ENCODE measurements at places on chromosomes 1 and 21. TPM values are rescaled to one million over a fixed set of nuclear protein-coding genes. Genes with fewer than 3 reads are reported as not detected.

DNA sequence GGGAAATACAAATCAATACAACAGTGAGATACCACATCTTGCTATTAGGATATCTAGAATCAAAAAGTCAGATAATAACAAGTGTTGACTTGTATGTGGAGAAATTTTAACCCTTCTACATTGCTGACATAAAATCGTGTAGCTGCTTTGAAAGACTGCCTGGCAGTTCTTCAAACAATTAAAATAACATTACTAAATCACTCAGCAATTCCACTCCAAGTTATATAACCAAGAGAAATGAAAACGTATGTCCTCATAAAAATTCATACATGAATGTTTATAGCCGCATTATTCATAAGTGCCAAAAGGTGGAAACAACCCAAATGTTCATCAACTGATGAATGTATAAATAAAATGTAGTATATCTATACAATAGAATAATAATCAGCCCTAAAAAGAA is 164.6 kb downstream of the RASAL2 start:
- no peak for DNase-seq

DNA sequence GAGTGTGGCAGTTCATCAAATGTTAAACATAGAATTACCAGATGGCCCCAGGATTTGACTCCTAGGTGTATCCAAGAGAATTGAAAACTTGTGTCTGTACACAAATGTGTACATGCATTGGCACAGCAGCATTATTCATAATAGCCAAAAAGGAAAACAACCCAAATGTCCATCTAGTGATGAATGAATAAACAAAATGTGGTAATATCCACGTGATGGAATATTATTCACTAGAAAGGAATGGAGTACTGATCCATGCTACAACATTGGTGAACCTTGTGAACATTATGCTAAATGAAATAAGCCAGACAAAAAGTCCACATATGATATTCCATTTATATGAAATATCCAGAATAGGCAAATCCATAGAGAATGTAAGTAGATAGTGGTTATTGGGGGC is 77.7 kb downstream of the RAVER2 start:
- DNase-seq = no peak

GRCh38 chr1:205858141-205858961 is 8.4 kb upstream of the PM20D1 start:
- no peak for DNase-seq

GRCh38 chr1:183844806-183845205 is 39.9 kb downstream of the RGL1 start:
- DNase-seq = no peak

DNA sequence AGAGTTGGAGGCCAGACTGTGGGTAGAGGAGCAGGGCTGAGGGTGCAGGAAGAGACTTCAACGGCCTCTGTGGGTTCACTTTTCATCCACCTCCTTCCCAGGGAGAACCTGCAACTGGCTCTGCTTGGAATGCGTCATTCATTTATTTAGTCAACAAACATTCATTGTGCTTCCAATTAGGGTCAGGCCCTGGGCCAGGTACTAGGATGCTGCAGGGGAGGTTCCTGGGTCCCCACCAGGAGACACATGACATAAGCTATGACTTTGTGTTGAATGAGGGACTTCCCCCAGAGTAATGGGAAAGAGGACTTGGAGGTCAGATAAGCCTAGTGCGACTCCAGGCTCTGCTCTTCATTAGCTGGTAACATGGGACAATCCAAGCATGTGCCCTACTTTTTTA is 46.3 kb upstream of the RPL11 start:
- DNase-seq = no peak

- DNase-seq = no peak
These were observed 53.5 kb downstream of the MRPL37 start for GRCh38 chr1:54253480-54253879.

DNA sequence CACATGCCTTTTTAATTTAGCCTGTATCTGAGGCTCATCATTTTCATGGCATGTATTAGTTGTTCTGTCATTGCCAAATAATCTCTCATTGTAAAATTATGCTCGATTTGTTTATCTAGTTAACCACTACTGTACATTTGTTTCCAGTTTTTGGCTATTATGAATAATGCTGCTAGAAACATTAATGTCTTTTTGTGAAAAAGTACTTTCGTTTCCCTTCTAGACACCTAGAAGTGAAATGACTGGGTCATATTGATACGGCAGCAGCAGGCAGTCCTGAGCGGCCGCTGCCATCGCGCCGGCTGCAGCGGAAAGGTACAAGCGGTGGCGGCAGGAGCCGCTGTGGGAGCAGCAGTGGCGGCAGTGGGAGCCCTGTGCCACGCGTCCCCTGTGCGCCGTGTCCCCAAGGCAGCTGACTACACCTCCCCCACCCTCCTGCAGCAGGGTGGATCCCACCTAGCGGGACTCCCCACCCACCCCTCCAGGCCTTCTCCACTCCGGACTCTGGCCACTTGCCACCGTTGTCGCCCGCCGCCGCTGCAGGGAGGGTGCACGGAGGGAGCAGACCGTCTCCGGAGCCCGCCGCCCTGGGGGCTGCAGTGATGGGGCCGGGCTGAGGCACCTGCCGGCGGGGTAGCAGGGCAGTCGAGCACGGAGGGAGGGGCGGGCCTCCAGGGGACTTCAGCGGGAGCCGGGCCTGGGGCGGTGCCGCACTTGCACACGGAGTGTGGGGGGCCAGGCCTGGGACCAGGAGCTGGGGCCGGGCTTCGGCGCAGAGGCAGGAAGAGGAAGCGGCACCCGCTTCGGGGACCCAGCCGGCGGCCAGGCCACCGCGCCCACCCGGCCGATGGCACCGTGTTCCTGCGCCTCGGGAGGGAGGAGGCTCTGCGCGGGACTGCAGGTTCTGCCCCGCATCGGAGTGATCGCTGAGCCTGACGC is 66.8 kb upstream of the RGS7 start:
- no peak for DNase-seq

DNA sequence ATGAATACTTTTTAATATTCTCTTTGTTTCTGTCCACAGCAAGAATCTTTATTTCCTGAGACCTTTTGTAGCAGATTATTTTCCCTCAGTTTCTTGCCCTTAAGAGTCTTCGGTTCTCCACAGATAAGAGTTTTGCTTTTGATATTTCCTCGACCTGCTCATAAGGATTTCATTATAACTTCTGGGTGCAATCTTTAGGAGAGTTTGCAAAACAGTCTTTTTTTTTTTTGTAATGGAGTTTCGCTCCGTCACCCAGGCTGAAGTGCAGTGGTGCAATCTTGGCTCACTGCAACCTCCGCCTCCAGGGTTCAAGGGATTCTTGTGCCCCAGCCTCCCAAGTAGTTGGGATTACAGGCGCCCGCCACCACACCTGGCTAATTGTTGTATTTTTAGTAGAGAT is 10.1 kb upstream of the UBE4B start:
- no peak for DNase-seq

GRCh38 chr1:161241682-161242081 is 3.7 kb upstream of the NR1I3 start:
- no peak for DNase-seq

The AADACL4 gene
- not detected for total RNA-seq

The SELENBP1 gene
- 123 TPM for total RNA-seq

Data from breast epithelium (tissue), 4 donors.